ENCODE measurements at places on chromosomes 4 and X. TPM values are rescaled to one million over a fixed set of nuclear protein-coding genes. Genes with fewer than 3 reads are reported as not detected.

Gene GABRE
- 7.0 TPM for total RNA-seq

Gene SATL1
- 3.1 TPM for total RNA-seq

Gene PCDH19
- 41.1 TPM for total RNA-seq

Gene TEX11
- not detected for total RNA-seq

Gene PPARGC1A
- total RNA-seq, result 42.1 TPM

Gene TGIF2LX
- total RNA-seq, result not detected

Gene ATP2B3
- total RNA-seq, result 48.7 TPM

Gene CT55
- 0.84 TPM for total RNA-seq

Gene TSC22D3
- 160 TPM for total RNA-seq

Gene GSX2
- total RNA-seq, result 3.0 TPM

Gene SSX1
- not detected for total RNA-seq

Gene ARMCX1
- total RNA-seq, result 30.4 TPM

Gene AGTR2
- not detected for total RNA-seq

Gene TAF7L
- 0.35 TPM for total RNA-seq

Gene CFI
- 8.5 TPM for total RNA-seq

Gene RASGEF1B
- total RNA-seq, result 17.7 TPM

Gene H2AZ1
- 132 TPM for total RNA-seq

Gene RAI2
- 5.3 TPM for total RNA-seq

Gene XAGE1A
- total RNA-seq, result not detected

Gene ANXA10
- total RNA-seq, result not detected

Gene DMRTC1
- 12.5 TPM for total RNA-seq

Gene PIM2
- total RNA-seq, result 12.7 TPM

Gene TBC1D8B
- total RNA-seq, result 5.1 TPM

Gene C1QTNF7
- 0.36 TPM for total RNA-seq

Gene ADH1B
- total RNA-seq, result 4.5 TPM

Gene HOPX
- 99.6 TPM for total RNA-seq

Gene ADGRG4
- not detected for total RNA-seq

Gene PABPC1L2A
- 18.1 TPM for total RNA-seq

Gene ZFP42
- not detected for total RNA-seq

Gene XIAP
- total RNA-seq, result 57.6 TPM

Gene MAB21L2
- total RNA-seq, result 0.22 TPM

Gene SMR3B
- total RNA-seq, result not detected

Gene EPGN
- not detected for total RNA-seq

Gene DIPK2B
- 7.5 TPM for total RNA-seq

Gene SH3TC1
- total RNA-seq, result 27.6 TPM

Gene CLCN4
- 77.7 TPM for total RNA-seq

Gene GAB3
- total RNA-seq, result 2.2 TPM

Gene TEX13C
- total RNA-seq, result not detected

Gene FAM47E
- 22.1 TPM for total RNA-seq

Gene MAD2L1
- 4.9 TPM for total RNA-seq

Gene VCX3B
- total RNA-seq, result 0.80 TPM

Gene SPANXD
- not detected for total RNA-seq

Gene GDPD2
- 8.1 TPM for total RNA-seq

Measured in dorsolateral prefrontal cortex (tissue), 122 donors.